ENCODE measurements at places on chromosomes 11 and 22.

DNA sequence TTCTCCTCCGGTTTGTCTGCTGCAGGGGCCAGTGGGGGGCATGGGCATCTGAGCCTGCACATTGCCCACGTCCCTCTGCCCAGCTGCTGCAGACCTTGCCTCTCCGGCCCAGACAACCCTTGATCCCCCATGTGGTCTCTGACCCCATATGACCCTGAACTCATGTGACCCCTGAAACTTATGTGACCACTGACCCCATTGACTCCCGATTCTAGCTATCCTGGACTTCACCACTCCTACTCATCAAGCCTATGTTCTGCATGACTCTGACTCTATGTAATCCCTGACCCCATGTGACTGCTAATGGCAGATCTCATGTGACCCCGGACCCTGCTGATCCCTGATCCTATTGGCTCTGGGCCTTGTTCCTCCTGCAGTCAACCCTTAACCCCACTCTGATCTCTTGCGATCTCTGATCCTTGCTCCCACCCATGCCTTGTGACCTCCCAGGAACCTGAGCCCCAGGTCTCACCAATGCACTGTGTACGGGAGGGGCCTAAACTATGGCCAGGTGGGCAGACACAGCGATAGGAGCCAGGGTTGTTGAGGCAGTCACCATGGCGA lies 5.7 kb downstream of the LTBP3 start:
- no peaks in the 10 kb centered on the region for H3K27me3 ChIP-seq
- peaks cover 13% of the 10 kb centered on the region for H3K36me3 ChIP-seq
- no peak for DNase-seq

DNA sequence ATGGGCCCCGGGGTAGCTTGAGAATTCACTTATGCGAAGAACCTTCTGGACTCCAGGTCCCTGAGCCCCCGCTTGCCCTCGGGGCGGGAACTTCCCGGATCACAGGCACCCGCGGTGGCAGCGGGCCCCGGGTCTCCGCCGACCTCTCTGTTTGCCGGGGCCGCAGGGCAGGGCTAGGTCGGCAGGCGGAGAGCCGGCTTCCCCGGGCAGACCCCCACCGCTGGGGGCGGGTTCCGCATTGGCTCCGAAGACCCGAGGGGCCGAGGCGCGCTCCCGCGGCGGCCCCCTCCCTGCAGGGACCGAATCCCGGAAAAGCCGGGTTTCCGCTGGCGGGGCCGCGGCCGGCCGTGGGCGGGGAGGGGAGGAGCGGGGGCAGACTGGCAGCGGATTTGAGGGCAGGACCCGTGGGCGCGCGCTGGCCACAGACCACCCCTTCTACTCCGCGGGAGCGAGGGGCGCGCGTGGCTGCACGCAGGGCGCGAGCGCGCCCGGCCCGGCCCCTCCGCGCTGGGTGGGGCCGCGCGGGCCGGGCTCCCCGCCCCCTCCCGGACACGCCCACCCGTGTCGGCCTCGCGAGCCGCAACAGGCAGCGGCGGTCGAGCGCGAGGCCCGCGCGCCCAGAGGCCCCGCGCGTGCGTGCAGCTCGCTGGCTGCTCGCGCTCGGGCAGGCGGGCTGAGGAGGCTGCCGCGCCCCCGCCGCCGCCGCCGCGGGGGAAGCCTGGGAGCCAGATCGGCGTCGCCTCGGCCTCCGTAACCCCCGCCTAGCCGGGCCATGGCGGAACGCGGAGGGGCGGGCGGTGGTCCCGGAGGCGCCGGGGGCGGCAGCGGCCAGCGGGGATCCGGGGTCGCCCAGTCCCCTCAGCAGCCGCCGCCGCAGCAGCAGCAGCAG lies at the start of gene PACS1:
TSS of gene PACS1 (plus strand) at position 558 of the 889 bp plus-strand sequence. CDS start at position 773, 215 bp downstream.
- H3K36me3 ChIP-seq: peaks cover 14% of the 10 kb centered on the region
- peak; percentile 91 for DNase-seq
- H3K27ac ChIP-seq: peak within 1 kb of the TSS; percentile 94
- H3K4me3 ChIP-seq: peak within 1 kb of the TSS; percentile 93

DNA sequence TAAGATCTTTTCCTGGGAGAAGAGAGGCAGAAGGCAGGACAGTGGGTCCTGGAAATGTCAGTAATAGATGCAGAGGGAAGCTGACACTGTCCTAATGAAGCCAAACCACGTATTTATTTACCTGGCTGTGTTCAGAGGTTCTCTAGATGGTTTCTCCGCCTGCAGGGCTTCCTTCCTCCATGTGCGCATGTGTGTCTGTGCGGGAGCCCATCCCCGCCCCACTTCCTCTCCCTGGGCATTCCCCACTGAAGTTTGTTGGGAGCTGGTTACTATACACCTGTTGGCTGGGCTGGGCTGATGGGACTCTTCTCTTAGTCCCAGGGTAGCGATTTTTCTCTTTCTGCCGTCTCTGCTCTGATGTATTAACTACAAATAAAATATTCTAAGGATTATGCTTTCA lies 204.9 kb upstream of the TBCEL start:
- no peak for DNase-seq
- no peak overlapping the region for H3K27ac ChIP-seq
- H3K4me1 ChIP-seq: no peaks in the 10 kb centered on the region
- H3K36me3 ChIP-seq: no peaks in the 10 kb centered on the region

GRCh38 chr22:36384766-36385481 lies 2.8 kb downstream of the MYH9 start:
- no peaks in the 10 kb centered on the region for H3K27me3 ChIP-seq
- H3K36me3 ChIP-seq: peaks cover 19% of the 10 kb centered on the region
- peak overlapping the region; percentile 93 for H3K4me3 ChIP-seq
- DNase-seq: peak; percentile 86
- H3K4me1 ChIP-seq: peaks cover 53% of the 10 kb centered on the region
- H3K27ac ChIP-seq: peak overlapping the region; percentile 97

- no peak for DNase-seq
- H3K36me3 ChIP-seq: peaks cover 11% of the 10 kb centered on the region
- no peaks in the 10 kb centered on the region for H3K4me1 ChIP-seq
- H3K27me3 ChIP-seq: no peaks in the 10 kb centered on the region
- no peak overlapping the region for H3K27ac ChIP-seq
- no peak overlapping the region for H3K4me3 ChIP-seq
Measured at GRCh38 chr11:121123496-121124069, 22.5 kb downstream of the TECTA start.

- no peak for DNase-seq
- H3K4me1 ChIP-seq: peaks cover 84% of the 10 kb centered on the region
- H3K27me3 ChIP-seq: no peaks in the 10 kb centered on the region
- no peak overlapping the region for H3K4me3 ChIP-seq
- peak overlapping the region; percentile 66 for H3K27ac ChIP-seq
Measured at GRCh38 chr11:96095884-96096303, 172.0 kb upstream of the MTMR2 start.

GRCh38 chr11:134332189-134332631 lies 422 bp downstream of the GLB1L2 start:
- no peak overlapping the region for H3K27ac ChIP-seq
- H3K4me1 ChIP-seq: peaks cover 18% of the 10 kb centered on the region
- peak; percentile 13 for DNase-seq

DNA sequence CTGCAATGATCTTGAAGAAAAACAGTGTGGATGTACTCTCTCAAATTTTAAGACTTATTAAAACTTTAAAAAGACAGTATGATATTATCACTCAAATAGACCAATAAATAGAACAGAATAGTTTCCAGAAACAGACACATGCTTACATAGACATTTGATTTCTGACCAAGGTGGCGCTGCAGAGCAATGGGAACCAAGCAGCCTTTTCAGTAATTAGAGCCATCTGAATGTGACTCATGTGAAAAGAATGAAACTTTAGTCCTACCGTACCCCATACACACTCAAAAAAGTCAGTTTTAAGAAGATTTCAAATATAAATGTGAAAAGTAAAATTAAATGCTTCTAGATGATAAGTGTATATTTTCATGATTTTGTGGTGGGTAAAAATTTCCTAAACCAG lies 74.2 kb upstream of the MS4A8 start:
- no peak overlapping the region for H3K4me3 ChIP-seq
- no peaks in the 10 kb centered on the region for H3K4me1 ChIP-seq
- H3K27ac ChIP-seq: no peak overlapping the region
- H3K36me3 ChIP-seq: no peaks in the 10 kb centered on the region

- peaks cover 8% of the 10 kb centered on the region for H3K4me1 ChIP-seq
- peaks cover 17% of the 10 kb centered on the region for H3K27me3 ChIP-seq
- H3K4me3 ChIP-seq: peak overlapping the region; percentile 59
- H3K36me3 ChIP-seq: no peaks in the 10 kb centered on the region
- no peak for DNase-seq
Measured at GRCh38 chr11:75770102-75770501, 1.5 kb downstream of the DGAT2 start.

DNA sequence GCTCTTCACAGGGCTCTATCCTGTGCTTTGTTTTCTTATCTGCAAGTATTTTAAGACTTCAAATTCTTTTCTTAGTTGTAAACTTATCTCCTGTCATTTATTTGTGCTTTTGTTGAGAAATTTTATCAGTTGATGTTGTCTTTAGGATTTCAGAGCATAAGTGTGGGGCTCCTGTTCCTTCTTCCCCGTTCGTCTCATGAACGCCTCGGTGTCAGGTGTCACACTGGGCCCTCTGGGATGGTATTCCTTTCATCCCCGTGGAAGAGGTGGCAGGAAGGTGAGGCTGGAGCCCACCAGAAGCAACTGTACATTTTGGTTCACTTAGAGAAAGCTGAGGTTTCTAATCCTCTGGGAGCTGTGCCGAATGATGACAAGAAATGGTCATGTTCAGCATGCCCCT lies 17.9 kb downstream of the NADSYN1 start:
- no peak for DNase-seq
- no peak overlapping the region for H3K4me3 ChIP-seq
- no peaks in the 10 kb centered on the region for H3K27me3 ChIP-seq

DNA sequence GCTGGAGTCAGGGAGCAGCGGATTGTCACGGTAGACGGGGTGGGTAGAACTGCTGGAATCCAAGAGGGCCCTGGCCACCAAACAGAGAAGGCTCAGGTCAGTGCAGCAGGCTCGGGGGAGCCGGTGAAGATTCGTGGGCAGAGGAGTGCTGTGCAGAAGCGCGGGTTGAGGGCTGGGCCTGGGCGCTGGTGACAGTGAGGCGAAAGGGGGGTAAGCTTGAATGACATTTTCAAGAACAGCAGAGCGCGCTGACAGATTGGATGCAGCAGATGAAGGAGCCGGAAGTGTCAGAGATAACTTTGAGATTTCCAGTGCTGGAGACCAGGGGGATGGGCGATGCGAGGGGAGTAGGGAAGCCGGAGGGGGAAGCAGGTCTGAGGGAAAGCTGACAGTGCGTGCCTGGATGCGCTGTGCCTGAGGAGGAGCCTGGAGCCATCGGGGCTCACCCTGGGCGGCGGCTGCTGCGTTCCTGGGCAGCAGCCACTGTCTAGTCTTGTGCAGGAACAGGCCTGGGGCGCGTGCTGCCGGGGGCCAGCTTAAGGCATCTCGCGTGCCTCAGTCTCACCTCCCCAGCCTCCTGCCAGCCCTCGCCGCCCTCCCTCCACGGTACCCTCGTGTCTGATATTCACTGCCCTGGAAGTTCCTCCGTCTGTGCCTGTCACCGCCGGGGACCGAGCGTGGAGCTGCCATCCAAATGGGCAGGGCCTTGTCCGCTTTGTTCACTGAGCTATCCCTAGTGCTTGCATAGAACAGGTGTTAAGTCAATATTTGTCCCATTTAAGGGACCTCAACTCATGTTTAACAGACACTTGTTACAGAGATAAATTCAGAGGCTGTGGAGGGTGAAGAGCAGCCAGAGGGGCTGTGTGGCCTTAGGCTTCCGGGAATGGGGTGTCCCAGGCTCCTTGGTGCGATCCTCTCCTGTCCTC lies 5.2 kb downstream of the GRIK4 start:
- H3K4me1 ChIP-seq: peaks cover 2% of the 10 kb centered on the region
- DNase-seq: no peak
- H3K27ac ChIP-seq: no peak overlapping the region
- peaks cover 48% of the 10 kb centered on the region for H3K27me3 ChIP-seq
- no peaks in the 10 kb centered on the region for H3K36me3 ChIP-seq

GRCh38 chr11:80182901-80183300 lies 742.1 kb upstream of the TENM4 start:
- H3K36me3 ChIP-seq: no peaks in the 10 kb centered on the region
- no peak overlapping the region for H3K4me3 ChIP-seq
- no peak overlapping the region for H3K27ac ChIP-seq
- no peaks in the 10 kb centered on the region for H3K4me1 ChIP-seq
- no peak for DNase-seq
- no peaks in the 10 kb centered on the region for H3K27me3 ChIP-seq

- no peaks in the 10 kb centered on the region for H3K4me1 ChIP-seq
- H3K27me3 ChIP-seq: peaks cover 35% of the 10 kb centered on the region
- no peak overlapping the region for H3K4me3 ChIP-seq
- no peaks in the 10 kb centered on the region for H3K36me3 ChIP-seq
- no peak for DNase-seq
- no peak overlapping the region for H3K27ac ChIP-seq
Measured at GRCh38 chr11:120657306-120658070, 145.9 kb downstream of the GRIK4 start.

DNA sequence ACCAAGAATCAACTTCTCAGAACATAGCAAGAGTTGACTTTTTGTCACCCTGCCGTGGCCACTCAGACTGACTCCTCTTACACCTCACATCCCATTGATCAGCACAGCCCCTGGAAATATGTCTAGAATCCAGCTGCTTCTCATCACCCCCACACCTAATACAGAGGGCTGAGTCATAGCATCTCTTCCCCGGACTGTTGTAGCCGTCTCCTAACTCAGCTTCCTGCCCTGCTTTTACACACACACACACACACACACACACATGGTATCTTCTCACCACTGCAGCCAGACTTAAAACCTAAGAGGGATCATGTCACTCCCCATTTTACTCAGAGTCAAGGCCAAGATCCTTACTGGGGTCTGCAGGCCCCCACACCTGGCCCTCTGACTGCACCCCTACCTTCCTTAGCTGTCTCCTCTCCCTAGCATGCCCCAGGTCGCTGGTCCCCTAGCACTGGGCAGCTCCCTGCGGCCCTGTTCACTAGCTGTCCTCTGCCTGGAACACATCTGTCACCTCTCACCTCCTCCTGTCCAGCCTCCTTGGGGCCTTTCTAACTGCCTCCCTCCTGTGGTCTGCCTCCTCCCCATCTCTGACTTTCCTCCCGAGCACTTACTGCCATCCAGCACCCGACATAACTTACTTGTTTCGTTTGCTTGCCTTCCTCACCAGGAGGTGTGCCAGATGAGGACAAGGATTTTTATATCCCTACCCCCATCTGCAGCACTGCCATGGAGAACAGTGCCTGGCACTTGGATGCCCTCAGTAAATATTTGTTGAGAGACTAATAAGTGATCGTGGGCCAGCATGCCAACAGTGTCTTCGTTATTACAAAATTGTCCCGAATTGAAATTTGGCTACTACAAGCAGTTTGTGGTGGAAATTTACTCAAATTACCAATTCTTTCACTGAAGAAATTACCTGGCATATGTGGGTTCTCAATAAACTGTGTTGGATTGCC lies 61.9 kb downstream of the BMAL1 start:
- H3K27ac ChIP-seq: peak overlapping the region; percentile 26
- H3K4me1 ChIP-seq: peaks cover 66% of the 10 kb centered on the region
- no peaks in the 10 kb centered on the region for H3K36me3 ChIP-seq
- H3K4me3 ChIP-seq: peak overlapping the region; percentile 54

GRCh38 chr11:25655636-25656035 lies 676.3 kb upstream of the ANO3 start:
- no peak overlapping the region for H3K4me3 ChIP-seq
- H3K27ac ChIP-seq: no peak overlapping the region
- no peak for DNase-seq

- no peaks in the 10 kb centered on the region for H3K27me3 ChIP-seq
- H3K27ac ChIP-seq: peak overlapping the region; percentile 98
- peaks cover 11% of the 10 kb centered on the region for H3K36me3 ChIP-seq
- H3K4me1 ChIP-seq: peaks cover 14% of the 10 kb centered on the region
- peak overlapping the region; percentile 96 for H3K4me3 ChIP-seq
- DNase-seq: no peak
Measured at GRCh38 chr11:96390488-96390792, 627 bp downstream of the JRKL start.
